Bone marrow (tissue), 2 donors: ENCODE measurements at places on chromosomes 5 and 9.

DNA sequence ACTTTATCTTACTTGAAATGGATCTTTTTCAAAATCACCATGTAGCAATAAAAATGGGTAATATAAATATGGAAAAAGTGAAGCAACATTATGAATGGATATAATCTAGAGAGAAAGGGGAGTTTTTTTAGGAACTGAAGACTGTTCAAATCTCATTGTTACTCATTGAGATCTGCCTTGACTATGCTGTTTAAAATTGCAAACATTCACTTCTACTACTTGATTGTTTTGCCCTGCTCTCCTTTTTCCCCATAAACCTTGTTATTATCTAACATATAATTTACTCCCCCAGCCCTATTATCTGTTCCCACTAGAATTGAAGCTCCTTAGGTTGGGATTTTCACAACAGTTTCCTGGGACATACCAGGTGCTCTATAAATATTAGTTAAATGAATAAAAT lies 22.0 kb downstream of the PAM start:
- no peak for DNase-seq

- no peak for DNase-seq
Measured at GRCh38 chr5:109682383-109682782, 7.3 kb upstream of the MAN2A1 start.

DNA sequence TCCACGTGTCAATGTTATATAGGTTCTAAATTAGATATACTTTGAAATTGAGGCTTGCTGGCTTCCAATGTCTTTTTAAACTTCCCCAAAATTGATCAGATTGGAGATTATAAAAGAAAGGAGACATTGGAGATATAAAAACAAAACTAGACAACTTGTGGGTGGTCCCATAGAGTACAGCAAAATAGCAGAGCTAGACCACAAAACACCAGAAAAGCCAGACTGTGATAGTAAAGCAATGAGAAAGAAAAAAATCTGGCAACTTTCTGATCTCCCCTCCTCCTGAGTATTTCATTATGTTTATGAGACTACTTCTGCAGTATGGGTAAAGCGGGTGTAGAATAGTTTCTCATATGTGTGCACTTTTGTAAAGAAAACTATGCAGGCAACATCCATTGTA lies 713.8 kb upstream of the MEF2C start:
- DNase-seq, result no peak

DNA sequence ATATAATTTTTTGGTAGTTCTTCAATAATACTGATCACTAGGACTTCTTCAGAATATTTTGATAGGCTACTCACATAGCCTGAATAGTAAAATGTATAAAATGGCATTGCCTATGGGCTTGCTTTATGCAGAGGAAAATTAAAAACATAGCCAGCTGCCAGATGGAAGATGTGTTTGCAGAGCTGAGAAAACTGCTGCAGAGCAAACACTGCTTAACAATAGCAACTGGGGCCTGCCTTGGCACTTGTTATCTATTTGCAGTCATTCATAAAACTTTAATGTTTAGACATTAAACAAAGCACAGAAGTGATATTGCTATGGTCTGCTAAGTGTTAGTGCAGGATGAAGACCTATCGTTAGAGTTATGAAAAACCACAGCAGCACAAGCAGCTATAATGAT lies 151.5 kb upstream of the SMC2 start:
- no peak for DNase-seq

- DNase-seq, result no peak
Measured at GRCh38 chr5:77866198-77866597, 90.1 kb upstream of the TBCA start.
